ENCODE measurements at places on chromosomes 2 and 18.

DNA sequence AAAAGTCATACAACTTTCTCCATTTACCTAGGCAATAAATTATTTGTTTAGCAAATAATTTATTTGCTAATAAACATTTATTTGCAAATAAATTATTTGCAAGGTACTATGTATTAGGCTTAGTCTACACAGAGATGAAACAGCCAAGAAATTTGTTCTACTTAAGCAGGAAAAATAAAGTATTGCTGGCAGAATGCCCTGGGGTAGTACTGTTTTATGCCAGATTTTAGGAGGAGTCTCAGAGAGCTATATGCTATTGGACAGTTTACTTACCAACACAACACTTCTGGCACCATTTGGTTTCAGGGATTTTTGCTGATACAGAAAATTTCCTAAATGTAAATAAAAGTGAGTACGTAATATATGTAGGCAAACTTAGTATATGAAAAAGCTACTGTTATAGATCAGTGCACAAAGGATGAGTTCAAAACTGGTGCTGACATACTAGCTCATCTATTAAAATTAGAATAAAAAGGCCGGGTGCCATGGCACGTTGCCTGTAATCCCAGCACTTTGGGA is 23.2 kb upstream of the CDKL4 start:
- no peak for DNase-seq

DNA sequence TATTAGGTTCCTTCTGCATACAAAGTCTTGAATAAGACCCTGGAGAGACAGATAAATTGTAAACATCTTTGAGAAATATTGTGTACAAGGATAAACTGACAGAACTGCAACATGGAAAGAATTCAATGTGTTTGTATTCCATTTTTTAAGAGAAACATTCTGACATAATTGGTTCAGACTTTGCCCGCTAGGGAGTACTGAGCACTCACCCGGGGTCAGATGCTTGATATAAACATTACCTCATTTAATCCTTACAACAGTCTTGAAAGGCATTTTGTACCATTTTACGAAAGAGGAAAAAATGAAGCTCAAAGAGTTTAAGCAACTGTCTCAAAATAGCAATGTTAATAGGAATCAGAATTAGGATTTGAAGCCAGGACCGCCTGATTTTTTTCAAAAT is 416.7 kb upstream of the CRIM1 start:
- no peak for DNase-seq

DNA sequence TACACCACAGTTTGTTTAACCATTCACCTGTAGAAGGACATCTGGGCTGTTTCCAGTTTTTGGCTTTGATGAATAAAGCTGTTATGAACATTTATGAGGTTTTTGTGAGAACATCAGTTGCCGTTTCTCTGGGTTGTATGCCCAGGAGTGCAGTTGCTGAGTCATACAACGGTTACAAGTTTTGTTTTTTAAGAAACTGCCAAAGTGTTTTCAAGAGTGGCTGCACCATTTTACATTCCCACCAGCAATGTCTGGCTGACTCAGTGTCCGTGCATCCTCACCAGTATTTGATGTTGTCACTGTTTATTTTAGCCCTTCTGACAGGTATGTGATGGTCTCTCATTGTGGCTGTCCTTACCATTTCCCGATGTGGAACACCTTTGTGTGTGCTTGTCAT is 48.0 kb upstream of the GPR17 start:
- DNase-seq, result no peak

DNA sequence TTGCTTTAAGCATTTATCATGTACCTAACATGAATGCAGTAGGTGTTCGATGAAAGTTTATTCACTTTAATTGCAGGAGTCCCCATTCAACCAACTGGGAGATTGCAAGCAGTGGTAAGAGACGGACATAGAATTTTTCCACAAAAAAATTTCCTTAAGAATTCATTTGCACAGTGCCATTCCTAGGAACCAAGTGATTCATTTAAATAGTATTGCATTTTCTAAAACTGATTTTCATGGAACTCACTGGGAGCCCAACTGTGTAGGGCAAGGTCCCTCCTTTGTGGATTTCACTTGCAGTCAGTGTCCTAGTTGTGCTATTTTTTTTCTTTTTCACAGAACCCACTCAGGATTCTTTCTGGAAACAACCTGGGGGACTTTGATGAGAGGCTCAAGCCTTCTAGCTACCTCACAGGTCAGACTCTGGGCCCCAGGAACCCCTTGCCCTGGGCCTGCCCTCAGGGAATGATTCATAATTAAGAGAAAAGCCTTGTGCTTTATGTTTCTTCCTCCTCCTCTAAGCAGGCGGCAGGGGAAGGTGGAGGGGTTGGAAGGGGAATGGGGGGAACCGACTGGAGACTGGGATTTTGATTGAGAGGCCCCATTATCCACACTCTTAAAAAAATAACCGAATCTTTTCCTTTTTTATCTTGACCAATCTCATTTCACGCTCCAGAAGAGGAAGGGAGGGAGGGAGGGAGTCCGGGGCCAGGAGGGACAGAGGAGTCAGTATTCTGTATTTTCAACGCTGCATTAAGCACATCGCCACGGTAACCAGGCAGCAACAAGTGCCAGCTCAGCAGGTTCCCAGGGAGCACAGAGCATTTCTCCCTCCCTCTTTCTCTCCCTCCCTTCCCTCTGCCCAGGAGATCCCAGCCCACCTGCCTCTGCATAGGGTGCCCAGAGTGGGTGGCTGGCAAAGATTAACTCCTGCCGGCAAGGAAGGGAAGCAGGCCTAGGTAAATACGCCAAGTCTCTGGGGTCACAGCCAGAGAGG is 51.8 kb downstream of the PSD4 start:
- no peak for DNase-seq

DNA sequence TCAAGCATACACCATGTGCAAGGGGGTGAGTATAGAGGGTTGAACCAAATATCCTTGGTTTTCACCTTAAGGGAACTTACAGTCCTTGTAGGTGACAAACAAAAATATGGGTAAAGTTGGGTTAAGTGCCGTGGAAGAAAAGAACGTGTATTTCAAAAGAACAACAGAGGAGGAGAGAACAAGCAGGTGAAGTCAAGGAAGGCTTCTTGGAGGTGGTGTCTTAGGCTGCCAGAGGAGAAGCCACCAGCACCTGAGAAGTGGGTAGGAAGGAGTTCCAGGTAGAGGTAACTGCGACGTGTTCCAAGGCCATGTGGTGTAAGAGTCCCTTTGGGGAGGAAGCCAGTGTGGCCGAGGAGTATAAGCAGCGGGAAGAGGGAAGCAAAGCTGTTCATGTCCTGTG is 27.2 kb downstream of the CABLES1 start:
- DNase-seq, result no peak
